ENCODE measurements at places on chromosomes 7 and 10.

DNA sequence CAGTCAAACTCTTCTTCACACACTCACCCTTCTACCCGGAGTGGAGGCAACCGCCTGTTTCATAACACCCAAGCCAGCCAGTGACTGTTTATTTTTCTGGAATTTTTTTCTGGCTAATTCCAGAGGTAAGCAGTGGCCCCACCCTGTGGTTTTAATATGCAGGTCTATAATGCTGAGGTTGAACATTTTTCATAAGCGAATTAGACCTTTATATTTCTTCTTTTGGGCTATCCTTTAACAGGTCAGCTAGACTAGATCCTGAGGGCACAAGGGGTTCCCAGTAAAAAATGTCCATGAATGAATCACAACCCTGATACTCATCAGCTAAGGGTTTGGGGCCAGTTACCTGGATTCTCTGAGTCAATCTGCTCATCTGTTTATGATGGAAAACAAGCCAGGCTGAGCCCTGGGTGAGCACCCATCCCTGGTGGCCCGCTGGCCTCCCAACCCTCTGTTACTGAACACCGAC, 76.2 kb downstream of the GRB10 start:
- DNase-seq = no peak

DNA sequence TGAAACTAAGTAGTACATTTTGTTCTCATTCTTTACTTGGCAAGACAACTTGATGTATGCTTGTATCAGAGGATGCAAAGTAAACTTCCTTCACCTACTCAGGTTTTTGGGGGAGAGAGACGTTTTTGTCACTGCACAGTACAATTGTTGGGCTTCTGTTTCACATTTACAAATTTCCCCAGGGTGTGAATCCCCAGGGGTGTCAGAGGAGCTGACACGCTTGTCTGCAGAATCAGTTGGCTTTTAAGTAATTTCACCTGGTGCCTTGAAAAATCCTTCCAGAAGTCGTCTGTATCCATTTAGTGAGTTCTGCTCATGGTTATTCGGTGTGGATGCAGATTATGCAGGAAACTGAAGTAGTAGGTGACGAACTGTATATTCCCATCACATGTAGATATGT, 1227.7 kb upstream of the CELF2 start:
- no peak for DNase-seq

- no peak for DNase-seq
Measured at GRCh38 chr7:115113776-115114175, 191.9 kb downstream of the MDFIC start.

GRCh38 chr7:25839084-25839769, 312.8 kb upstream of the NFE2L3 start:
- DNase-seq = no peak

GRCh38 chr7:66779669-66780409, 39.3 kb downstream of the RABGEF1 start:
- DNase-seq = no peak

DNA sequence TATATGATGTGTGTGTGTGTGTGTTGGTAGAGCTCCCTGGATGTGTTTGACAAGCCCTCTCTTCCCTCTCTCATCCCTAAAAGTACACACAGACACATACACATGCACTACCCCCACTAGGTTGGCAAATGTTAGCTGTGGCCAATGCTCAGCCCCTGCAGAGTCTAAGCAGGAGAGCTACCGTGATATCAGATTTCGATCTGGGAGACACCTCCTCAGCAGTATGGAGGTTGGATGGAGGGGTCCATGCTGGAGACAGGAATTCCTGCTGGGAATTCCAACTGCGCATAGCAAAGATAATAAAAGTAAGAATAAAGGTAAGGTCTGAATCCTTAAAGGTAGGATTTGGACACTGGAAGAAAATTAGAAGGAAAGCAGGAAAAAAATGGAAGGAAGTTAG, 85.7 kb downstream of the C10orf90 start:
- DNase-seq = no peak

DNA sequence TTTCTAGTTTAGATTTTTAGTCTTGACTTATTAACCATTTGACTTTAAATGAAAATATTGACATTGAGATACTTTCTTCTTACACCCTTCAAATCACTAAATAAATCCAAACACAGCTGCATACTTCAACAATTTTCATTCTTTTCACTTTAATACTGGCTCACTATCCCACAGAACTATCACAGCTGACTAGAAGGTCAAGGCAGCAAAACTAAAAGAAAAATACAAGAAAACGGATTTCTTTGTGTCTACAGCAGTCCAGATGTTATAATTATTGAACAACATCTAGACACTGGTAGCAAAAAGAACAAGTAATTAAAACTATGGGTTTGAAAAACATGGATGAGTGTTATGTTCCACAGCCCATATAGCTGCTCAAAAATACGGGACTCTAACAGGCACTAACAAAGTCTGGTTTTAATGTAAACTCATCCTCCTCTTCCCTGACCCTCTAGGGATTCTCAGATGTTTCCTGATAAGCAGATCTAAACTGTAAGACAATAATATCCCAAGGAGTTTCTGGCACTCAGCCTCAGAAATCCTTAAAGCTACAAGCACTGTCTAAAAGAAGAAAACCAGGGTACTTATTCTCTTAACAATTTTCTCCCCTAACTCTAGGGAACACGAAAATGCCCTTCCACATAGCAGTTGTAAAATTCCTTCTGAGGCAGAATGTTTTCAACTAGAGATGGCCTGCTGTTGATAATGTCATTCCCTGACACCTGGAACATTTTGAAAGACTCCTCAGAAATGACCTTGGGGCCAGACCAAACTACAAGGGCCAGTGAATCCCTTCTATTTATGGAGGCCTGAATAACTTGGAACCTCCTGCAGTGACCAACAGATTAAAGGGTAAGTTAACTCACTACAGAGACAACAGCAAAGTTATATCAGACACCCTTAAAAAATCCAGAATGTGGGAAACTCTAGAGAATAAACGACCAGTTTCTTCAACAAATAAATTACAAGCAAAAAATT, 12.8 kb downstream of the DNMBP start:
- no peak for DNase-seq

GRCh38 chr10:30422151-30422695, 11.8 kb upstream of the MAP3K8 start:
- DNase-seq = no peak

DNA sequence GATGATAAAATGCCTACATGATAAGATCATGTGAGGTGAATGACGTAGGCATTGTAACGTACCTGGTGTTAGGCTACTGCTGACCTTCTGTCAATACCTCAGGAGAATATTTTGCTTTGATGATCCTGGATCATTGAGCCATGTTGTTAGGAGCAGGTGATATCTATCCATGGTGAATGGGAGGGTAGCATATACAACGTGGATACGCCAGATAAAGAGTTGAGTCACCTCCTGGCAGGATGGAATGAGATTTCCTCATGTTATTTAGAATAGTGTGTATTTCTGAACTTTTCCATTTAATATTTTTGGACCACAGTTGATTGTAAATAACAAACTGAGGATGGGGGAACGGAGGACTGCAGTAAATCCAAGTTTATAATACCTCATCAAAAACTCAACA, 11.8 kb upstream of the CLDN12 start:
- DNase-seq = no peak

DNA sequence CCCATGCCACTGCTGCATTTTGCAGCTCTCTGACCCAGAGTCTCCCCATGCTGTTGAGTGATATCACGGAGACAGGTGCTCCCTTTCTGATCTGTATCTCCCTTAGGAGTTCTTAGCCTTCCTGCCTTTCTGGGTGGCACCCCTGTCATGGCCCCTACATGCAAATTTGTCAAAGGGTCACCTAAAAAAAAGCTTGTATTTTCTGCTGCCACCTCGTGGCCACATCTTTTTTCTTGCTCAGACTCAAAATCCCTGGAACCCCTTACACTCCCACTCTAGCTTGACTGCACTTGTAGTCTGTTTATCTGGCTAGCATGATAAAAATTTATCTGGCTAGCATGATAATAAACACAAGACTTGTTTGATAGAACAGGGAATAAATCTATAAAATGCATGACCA, 809.1 kb downstream of the SORCS1 start:
- DNase-seq = no peak

DNA sequence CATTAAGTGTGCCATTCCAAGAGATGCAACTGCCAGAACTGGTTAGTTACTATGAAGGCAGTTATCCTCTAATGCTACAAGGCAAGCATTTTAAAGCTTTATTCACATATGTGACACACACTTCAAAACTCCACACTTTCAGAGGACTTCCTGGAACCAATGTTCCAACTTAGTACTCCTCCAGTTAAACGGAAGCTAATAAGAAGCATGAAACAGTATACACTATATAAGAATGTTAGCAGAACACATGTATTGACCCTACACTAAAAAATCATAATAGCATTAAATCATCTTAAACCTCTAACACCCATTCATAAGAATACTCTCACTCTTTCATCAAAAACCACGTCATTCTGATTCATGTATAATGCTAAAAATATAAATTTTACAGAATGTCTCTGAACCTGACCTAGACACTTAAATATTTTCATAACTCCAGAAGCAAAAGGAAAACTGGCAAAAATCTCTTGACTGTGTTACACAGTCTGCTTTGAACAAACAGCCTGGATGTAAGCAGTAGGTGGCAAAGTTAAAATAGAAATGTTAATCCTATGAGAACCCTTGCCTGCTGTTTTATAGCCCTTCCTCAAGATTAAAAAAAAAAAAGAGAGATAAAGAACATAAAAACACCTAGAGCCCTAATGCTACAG, 135.0 kb downstream of the SEMA3C start:
- DNase-seq = no peak

DNA sequence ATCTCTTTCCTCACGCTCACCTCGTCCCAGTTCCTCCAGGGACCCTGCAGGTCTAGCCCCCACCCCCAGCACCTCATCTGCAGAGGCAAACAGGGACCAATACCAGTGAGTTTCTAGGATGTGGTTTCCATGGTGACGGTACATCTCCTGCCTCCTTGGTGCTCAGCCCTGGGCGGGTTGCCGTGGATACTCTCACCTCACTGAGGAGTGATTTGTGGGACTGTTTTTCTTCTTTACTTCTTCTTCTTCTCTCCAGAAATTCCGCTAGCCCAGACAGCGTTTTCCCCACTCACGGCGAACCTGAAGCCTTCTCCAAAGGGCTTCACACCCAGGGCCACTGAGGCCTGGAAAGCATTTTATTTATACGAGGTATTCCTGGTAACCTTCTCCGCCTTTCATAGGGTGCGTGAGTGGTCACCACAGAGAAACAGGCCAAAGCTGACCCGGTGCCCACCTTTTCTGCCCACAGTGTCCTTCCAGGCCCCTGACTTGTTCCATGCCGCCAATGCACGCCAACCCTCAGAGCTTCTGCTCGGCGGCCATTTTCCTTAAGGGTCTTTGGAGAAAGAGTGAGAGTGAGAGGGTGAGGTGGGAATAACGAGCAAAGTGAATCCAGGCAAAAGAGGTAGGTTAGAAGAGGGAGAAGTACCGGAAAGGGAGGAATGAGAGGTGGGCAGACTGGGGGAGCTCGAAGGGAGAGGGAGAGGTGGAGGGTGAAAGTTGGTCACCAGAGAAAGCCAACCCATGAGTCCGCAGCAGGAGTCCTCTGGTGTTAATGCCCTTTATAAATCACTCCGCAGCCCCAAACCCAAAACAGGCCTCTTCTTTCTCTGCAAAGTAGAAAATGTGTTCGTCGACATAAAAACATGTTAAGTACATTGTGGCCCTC, 15.5 kb downstream of the FAM241B start:
- DNase-seq = no peak

- DNase-seq = no peak
Measured at GRCh38 chr7:90173127-90173844, 19.0 kb downstream of the STEAP1 start.

DNA sequence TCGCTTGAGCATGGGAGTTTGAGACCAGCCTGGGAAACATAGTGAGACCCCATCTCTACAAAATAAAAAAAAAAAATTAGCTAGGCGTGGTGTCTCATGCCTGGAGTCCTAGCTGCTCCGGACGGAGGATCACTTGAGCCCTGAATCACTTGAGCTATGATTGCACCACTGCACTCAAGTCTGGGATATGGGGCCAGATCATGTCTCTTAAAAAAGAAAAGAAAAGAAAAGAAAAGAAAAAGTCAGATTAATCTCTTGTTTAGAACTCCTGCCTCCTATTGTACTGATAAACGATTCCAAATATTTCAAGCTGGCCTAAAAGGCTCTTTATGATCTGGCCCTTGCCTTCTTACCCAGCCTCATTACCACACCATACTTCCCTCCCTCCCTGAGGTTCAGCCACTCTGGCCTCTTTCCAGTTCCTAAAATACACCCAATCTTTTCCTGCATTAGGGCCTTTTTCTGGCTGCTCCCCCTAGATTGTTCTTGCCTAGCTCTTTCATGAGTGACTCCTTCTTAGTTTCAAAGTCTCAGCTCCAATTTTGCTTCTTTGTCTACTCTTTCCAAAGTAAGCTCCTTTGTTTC, 41.7 kb downstream of the VCL start:
- DNase-seq = no peak

DNA sequence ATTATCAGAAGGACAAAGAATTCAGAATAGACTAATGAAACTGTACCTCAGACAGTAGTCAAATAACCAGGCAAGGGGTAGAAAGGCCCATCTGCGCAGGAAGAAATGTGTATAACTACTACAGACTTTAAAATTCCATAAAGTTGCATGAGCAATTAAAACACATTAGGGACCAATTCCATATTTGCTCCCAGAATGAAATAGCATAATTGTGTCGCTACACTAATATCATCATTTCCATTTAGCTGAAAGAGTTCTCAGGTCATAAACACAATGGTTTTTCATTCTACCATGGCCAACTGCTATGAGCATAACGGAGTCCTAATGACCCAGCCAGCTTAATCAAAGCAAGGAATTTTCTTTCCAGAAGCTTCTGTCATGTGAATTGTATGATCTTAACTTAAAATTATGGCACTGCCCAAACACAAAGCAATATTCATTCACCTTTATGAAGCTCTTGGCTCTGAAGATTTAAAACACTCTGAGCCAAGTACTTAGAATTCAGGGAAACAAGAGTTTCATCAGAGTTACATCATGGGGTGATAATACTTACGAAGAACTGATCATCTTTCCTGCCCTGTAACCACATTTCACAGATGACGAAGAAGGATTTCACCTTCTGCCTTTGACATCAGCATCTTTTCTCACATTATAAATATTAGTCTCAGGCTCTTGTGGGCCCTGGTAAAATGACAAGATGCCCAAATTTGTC, 98.1 kb upstream of the DOCK1 start:
- DNase-seq = no peak

DNA sequence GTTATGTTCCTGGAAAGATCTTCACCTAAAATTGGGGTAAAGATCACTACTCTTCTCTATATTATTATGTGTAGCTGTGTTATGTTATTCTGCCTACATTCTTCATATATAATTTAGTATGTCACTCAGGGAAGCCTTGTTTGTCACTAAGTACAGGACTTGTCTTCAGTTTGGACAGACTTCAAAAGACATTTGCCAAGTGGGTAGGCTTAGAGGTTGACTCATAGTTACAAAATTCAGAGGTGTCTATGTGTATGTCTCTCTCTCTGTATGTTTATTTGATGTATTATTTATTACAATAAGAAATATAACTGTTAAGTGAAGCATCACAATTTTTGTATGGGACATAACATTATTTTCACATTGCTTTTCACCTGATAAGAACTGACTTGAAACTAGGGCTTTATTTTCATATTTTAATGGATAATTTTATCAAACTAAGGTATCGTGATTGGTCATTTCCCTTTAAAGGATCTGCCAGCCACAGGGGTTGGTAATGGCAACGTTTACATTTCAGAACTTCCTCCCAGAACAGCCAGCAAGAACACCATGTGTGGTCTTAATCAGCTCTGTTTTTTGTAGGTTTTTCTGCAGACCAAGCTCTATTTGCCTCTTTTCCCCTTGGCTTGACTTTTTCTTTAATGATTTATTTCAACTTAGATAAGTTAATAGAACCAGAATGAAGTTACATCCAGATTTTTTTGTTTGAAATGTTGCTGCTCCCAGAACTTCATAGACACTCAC, 262.1 kb upstream of the CACNA2D1 start:
- no peak for DNase-seq

- no peak for DNase-seq
Measured at GRCh38 chr7:110774071-110774470, 316.9 kb upstream of the LRRN3 start.
